Spleen (tissue), 13 donors: ENCODE measurements at places on chromosomes 5 and 9. TPM values are rescaled to one million over a fixed set of nuclear protein-coding genes. Genes with fewer than 3 reads are reported as not detected.

GRCh38 chr5:135605221-135605620, 26.4 kb upstream of the CXCL14 start:
- H3K4me3 ChIP-seq = no peak overlapping the region
- DNase-seq = no peak
- no peaks in the 10 kb centered on the region for H3K36me3 ChIP-seq
- no peaks in the 10 kb centered on the region for H3K27me3 ChIP-seq
- no peak overlapping the region for H3K27ac ChIP-seq
- no peaks in the 10 kb centered on the region for H3K4me1 ChIP-seq

DNA sequence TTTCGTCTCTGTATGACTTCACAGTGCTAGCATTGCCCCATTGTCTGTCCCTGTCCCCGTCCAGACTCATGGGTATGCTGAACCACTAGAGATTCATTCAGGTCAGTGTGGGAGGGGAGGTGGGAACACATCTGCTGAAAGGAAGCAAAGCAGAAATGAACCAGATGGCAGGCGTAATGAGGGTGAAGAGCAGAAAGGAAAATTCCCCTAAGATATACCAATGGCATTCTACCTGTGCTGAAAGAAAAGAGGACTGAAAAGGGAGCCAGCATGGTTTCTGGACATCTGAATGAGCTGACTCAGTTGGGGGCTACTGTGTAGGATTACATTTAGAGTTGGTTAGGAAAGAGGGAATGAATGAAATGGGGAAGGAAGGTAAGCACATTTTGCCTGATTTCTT, 678.7 kb downstream of the MAT2B start:
- H3K36me3 ChIP-seq = no peaks in the 10 kb centered on the region
- H3K27ac ChIP-seq = no peak overlapping the region
- H3K4me1 ChIP-seq = no peaks in the 10 kb centered on the region

- no peak overlapping the region for H3K27ac ChIP-seq
- no peak for DNase-seq
- H3K4me3 ChIP-seq = no peak overlapping the region
- no peaks in the 10 kb centered on the region for H3K27me3 ChIP-seq
Observed at GRCh38 chr5:141783005-141783946, 94.9 kb downstream of the PCDH1 start.

LRRC19 gene
- total RNA-seq = not detected

SOHLH1 gene
- total RNA-seq = not detected
